ENCODE measurements at places on chromosomes 2 and 18.
A peak's percentile ranks its signal among the peaks of the same experiment; 100 is the strongest.

GRCh38 chr2:88110830-88111229 is 17.0 kb downstream of the FABP1 start:
- no peak for DNase-seq

- DNase-seq: no peak
Observed at GRCh38 chr18:47418746-47419145, 167.3 kb upstream of the SKOR2 start.

- no peak for DNase-seq
Observed at GRCh38 chr2:205424326-205424725, 258.0 kb upstream of the NRP2 start.

DNA sequence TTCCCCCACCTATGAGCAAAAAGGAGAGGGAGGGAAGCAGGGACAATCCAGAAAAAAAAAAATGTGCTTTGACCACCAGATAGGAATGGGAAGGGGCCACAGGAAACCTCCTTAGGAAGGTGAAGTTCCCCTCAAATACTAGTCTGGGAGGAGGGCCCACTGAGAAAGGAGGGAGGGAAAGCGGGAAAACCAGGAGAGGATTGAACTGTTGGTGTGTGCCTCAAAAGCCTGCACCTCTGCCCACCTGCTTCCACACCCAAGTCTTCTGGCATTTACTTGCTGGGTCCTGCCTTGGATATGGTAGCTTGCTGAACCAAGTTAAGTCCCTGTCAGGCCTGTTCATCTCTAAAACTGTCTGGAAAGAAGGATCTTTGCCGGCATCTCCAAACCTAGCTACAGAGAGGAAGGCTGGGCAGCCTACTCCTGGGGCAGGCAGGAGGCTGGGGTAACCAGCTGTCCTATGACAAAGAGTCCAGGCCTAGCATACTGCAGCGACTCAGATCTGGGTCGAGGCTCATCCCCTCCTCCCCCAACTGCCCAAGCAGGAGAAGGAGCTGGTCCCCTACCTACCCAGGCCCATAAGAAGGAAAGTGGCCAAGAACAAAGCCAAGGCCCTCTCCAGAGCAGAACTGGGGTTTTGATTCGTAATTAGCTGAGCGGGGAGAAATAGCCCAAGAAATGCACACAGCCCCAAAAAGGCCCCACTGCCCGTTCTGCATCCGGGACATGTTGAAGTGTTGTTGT is 3.0 kb downstream of the EN1 start:
- peak; percentile 33 for DNase-seq

DNA sequence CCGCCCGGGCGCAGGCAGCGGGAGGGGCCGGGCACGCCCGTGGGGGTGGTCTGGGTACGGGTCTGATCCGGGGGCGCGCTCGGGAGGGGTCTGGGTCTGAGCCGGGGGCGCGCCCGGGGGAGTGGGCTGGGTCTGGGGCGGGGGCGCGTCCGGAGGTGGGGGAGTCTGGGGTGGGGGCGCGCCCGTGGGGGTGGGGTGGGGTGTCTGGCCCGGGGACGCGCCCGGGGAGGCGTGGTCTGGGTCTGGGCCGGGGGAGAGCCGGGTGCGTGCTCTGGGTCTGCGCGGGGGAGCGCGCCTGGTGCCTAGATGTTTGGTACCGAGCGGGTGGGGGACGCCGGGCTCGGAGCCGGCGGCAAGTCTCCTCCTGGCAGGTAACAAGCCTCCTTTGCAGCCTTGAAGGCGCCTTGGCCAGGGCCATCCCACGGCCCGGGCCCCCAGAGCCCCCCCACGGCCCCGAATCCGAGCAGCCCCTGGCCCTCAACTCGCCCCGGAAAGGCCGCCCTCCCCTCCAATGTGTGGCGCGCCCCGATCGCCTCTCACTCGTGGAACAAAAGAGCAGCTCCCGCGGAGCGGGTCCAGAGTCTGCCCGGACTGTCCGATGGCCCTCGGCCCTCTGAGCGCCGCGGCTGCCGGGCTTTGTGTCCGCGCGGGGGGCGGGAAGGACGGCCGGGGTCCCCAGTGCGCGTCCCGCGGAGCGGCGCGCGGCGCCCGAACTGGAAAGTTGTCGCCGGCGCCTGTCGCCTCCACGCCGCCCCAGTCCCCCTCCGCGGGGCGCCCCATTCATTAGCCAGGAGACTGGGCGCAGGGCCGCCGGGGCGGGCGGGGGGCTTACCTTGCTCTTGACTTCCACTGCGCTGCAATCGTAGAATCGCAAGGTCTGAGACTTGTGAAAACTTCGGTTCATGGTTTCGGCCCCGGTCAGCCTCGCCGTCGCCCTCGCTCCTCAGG is 595 bp downstream of the PARD6G start:
- peak; percentile 56 for DNase-seq

GRCh38 chr18:78792094-78792493 is 187.5 kb upstream of the SALL3 start:
- no peak for DNase-seq

DNA sequence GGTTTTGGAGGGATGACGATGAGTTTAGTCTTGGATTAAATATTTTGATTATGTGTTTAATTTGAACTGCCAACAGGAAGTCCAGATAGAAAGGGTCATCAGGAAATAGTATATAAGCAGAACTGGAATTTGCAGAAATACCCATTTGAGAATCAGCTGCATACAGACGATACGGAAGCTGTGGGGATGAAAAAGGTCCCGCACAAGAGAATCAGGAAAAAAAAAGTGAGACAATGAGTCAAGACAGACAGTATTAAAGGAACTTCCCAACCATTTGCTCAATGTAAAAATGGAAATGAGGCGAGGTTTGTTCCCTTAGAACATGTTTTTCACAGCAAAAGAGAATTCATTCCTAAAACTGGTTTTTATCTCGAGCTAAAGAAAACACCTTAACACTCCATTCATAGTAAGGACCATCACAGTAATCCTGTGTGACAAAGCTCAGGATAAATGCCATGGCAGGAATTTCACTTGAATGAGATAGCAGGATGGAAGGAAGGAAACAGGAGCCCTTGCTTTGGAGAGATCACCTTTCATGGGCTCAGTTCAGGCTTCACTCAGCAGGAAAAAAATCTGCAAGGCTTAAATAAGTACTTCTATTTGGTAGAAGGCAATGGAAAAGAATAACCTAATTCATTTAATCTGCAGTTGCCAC is 29.3 kb downstream of the BCL2 start:
- no peak for DNase-seq

DNA sequence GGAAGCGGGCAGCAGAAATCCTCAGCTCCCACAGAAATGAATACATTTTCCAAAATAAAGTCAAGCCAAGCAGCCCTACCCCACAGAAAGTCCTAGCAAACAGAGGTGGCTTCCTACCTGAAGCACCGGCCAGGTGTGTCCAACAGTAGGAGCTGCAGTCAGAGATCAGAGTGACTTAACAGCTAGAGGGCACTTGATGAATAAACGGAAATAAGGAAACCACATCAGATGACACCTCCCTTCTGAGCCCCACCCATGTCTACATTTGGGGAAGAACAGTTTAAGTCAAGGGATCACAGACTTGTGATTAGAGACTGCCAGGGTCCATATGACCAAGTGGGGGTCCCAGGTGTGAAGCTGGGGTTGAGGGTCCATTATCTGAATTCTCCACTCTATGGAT is at the start of gene CXCR1:
Gene CXCR1, minus strand, starts transcription at position 172 of the 400 bp plus-strand sequence. CDS start 1,751 bp downstream, outside the sequence.
- no peak for DNase-seq

DNA sequence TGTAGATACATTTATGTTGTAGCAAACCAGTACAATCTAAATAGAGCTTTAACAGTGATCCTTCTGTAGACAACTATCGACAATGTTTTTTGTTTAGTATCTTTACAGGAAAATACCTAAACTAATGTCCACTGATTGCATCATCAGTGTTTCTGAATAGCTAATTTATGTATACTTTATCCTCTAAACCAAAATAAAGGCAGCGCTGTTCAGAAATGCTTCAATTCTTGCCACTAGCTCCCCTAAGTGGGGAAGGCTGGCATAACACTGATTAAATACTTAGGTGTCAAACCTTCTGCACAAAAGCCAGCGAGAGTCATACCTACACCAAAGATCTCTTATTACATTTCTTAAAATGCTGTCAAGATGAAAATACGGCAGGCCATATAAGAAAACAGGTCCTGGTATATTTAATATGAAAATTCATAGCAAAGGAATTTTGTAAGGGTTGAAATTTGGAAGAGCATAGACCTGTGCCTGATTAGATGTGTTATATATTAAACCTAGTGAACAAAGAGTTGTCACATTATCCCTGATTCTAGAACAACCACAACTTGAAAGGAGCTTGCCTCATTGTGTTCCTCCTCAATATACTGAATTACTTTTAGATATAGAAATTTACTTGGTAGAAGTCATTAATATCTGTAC is 1693.4 kb upstream of the SLC39A10 start:
- peak; percentile 68 for DNase-seq

DNA sequence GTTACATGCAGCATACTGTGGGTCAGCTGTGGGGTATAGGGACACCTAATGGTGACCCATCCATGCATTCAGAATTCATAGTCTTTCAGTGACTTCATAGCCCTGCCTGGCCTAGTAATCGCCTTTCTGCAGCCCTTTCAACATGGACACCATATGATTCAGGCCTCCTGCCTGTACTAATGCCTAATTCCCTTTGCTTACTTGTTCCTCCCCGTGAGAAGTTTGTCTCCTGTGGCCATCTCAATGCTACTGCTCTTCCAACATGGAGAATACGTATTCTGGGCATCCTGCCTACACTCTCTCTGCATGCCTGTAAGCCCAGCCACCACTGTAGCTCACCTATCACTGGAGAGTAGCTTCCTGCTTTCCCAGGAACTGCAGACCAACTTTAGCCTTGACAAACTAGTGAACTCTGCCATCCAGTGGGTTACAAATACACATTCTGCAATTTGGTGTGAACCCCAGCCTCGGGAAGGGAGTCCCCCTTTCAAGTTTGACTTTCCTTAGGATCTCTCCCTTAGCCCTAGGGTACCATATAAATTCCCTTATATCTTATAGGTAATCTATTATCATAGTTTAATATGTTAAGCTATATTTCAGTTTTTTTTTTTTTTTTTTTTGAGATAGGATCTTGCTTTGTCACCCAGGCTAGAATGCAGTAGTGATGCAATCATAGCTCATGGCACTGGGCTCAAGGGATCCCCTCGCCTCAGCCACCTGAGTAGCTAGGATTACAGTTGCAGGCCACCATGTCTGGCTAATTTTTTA is 22.3 kb downstream of the M1AP start:
- DNase-seq: peak; percentile 19

GRCh38 chr2:155250800-155251199 is 552.3 kb downstream of the KCNJ3 start:
- peak; percentile 38 for DNase-seq

- no peak for DNase-seq
Observed at GRCh38 chr18:48260237-48260636, 148.9 kb downstream of the ZBTB7C start.

DNA sequence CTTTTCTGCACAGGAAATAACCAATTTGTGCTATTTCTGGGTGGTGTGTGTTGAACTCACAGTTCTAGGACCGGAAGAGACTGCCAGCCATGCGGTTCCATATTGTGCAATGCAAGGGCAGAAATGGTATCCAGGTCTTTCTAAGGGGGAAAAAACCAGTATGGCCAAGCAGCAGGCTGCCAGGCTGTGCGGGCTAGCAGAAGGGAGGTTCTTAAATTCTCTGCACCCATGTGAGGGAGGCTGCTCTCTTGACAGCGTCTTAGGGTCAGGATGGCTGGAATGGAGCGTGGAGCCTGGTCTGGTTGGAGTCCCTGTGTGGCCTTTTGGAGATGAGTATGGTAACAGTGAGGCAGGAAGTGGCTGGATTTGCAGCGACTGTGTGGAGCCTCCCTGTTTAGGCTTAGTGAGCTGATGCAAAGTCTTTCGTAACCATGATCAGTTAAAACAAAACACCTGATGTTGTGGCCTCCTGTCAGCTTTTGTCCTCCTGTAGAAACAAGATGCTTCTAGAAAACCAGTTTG is 52.6 kb downstream of the NCK2 start:
- DNase-seq: no peak

DNA sequence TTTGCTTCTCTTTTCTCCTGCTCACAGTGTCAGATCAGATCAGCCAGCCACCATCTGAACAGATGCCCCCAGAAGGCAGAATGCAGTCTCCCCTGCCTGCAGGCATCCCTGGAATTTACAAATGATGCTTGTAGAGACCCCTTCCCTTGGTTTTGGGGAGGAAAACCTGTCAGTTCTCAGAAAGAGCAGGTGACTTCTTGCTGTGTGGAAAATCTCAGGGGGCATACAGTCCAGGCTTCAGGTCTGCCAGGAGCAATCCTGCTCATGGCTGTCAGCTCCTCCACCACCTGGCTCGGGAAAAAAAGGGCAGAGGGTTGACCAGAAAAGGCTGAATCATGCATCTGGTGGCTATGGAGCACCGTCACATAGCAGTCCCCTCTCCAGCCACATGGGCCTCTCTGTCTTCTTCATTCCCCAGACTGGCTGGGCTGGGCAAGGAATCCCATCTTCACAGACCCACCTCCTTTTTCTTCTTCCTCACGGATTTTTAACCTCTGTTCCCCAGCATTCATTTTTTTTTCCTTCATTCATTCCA is 107.0 kb downstream of the KCNF1 start:
- DNase-seq: no peak

DNA sequence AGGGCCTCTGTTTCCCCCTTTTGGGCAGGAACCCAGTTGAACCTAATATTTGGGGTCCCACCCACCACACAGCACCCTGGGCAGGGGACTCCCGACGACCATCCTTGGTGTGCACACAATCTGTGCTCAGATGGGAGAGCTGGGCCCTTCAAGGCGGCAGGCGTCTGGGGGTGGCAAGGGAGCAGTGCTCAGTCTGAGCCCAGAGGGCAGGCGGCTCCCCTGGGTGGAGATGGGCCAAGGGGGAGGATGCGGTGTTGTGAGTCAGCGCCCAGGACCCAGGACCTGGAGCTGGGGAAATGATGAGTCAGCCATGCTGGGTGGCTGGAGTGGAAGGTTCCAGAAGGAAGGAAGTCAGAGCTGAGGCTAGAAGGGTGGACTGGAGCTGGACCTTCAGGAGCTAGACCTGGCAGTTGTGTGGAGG is 3.8 kb downstream of the PROM2 start:
- DNase-seq: no peak

DNA sequence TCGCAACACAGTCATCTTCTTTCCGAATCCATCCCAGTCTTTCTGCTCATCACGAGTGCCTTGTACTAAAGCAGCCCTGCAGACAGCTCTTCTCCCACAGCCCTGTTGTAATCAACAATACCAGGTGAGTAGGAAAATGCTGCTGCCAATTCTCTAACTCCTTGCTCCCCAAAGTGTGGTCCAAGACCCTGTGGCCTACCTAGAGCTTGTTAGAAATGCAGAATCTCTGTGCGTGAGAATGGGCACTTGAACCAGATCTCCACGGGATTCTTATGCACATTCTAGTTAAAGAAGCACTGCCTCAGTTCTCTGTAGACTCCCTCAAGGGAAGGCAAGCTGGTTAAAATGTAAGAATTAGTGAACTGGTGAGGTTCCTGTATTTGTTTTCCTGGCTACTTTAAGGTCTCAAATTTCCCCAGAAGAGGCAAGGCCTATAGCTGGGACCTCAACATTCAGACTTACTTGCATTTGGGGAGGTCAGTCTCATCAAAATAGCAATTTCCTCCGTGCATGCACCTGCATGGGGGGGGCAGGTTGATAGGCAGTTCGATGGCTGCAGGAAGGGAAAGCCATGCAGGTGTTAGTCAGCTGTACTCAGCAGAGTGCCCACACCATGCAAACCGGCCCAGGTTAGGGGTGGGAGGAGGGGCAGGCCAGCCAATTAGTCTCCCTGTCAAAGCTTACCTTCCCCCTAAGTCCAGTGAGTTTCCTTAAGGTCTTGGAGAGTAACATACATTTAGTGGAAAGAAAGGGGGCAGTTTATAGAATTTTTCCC is 70.8 kb downstream of the DHRS9 start:
- no peak for DNase-seq

- DNase-seq: no peak
Observed at GRCh38 chr2:68230241-68231060, 21.9 kb downstream of the PPP3R1 start.
